ENCODE measurements at places on chromosomes 3 and 15.
A peak's percentile ranks its signal among the peaks of the same experiment; 100 is the strongest.

GRCh38 chr15:79004336-79004735 is 59.5 kb upstream of the CTSH start:
- DNase-seq: peak; percentile 71

GRCh38 chr3:42014458-42014920 is 52.6 kb upstream of the ULK4 start:
- DNase-seq: peak; percentile 36

GRCh38 chr3:149319750-149320149 is 13.7 kb downstream of the TM4SF18 start:
- peak; percentile 17 for DNase-seq

DNA sequence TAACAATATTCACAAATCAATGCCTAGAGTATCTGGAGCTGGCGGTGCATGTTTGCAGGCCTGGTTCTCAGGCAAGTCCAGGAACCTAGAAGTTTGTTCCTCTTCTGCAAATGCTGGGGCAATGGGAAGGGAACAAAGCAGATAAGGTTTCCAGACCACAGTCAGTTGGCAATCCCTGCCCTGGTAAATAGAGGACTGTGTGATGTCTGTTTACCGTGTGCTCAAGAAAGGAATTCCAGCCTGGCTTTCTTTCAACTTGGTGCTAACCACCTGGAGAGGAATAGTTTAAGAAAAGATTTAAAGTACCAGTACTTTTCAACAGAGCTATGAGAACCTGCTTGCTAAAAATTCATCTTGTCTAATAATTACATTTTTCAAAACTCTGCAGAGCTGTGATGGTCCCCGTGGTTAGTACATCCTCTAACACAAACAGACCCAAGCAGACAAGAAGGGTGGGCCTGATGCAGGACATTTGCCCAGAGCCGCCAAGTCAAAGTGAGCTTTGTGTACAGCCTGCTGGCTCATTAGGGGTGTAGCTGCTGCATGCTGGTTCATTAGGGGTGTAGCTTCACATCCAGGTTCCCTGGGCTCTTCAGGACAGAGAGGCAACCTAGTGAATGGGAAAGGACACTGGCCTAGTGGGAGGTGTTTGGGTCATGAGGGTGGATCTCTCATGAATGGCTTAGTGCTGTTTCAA is 220.5 kb downstream of the SQOR start:
- peak; percentile 2 for DNase-seq

DNA sequence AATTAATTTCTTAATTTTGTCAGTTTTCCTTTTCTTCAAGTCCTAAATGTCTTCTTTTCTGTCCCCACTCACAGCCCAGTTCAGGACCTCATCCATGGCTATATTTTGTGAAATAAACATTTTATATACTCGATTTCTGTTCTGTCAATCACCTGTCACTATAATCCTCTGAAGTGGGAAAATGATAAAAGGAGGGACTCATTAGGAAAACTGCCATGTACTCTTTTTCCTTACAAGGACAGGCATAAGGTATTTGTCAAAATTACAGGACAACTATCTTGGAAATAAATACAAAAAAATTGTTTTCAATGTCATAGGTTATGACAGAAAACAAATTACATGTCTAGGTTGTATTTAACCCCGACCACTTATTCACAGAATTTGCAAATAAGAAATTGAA is 240.1 kb upstream of the CBLB start:
- DNase-seq: no peak

DNA sequence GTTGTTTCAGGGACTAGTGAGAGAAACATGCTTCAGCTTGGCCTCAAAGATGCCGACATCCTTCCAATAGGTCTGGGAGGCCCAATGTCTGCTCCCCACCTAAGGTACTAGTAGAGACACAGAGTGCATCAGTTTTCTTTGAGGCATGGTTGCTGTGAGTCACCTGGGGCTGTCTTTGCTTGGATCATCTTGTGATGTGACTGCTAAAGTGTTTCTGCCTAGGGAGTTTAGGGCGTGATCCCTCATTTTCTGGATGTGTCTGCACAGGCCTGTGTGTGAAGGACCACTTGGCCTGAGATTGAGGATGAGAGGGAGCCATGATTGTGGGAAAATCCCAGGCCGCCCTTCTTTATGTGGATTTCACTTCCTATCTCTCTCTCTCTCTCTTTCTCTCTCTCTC is 4.8 kb downstream of the GASK1A start:
- DNase-seq: no peak

DNA sequence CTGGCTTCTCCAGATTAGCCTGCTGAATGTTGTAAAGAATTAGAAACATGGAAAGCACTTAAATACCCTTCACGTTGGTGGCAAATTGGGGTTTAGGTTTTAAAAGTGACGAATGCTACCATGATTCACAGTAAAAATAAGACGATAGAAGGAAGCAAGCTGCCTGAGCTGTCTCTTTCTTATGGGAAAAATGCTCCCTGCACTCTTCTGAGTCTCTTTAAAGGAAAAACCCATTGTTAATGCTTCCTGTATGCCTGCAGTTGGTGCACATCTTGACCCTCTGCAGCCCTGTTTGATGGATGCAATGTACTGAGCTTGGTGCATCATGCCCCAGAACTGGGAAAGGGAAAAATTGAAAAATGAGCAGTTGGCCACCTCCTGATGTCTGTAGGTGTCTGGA is 258.6 kb upstream of the RASGRP1 start:
- no peak for DNase-seq

DNA sequence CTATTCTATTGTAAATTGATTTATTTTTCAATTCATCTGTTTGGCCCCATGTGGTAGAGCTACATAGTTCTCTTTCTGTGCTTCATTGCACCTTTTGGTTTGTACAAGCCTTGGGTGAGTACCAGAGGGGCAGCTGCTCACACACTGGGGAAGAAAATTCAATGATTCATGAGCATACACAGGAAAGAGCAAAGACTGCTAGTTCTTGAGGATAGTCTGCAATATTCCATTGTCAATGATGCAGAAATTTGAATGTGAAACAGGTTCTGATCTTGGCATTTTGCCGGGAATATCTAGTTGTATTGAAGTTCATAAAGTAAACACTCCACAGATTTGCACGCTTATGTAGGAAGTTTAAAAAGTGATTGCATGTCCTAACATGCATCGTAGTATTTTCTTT is 304.6 kb downstream of the NAALADL2 start:
- no peak for DNase-seq

DNA sequence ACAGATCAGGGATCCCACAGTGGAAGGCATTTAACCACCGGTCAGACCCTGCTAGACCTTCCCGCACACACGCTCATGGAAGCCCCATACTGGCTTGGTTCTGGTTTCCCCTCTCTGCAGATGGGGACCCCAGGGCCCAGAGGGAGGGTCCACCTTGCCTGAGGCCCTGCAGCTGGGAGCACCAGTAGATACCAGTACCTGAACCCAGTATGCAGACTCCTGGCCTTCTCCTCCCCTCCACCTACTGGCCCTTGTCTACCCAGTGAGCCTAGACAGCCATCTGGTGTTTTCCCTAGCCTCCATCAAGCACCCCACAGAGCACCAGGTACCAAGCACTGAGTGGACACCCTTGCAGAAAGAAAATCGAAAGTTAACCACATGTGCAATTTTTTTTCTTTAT is 65.1 kb downstream of the MEGF11 start:
- no peak for DNase-seq

GRCh38 chr15:42163947-42164550 is 7.6 kb upstream of the PLA2G4F start:
- DNase-seq: no peak

DNA sequence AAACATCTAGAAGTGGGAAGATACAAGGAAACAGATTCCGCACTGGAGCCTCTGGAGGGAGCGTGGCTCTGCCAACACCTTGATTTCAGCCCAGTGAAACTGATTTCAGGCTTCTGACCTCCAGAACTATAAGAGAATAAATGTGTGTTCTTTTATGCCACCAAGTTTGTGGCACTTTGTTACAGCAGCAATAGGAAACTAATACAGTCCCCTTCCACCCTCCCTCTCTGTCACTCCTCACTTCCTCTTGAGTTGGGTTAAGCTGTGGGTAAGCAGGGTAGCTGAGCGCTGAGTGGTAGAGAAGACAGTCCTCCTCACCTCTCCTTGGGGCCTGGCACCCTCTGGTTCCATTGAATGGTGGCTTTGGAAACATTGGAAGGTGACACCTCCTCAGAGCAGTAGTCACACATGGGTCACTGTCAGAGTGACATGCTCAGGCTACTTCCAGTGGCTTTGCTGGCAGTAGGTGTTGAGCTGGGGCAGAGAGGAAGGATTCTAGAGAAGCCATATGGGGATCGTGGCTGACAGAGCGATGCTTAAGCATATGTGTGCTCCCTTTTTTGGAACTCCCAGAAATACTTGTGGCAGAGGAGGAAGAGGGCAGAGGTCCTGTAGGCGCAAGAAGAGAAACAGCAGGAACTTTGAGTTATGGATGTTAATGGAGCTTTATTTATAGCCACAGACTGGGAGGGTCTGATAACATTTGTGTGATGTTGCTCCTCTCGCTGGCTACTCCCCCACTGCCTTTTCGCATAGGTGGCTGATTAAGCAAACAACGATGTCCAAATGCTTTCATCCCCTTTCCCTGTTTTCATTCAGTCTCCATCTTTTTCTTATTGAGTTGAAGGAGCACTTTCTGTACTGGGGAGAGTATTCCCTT is 14.8 kb upstream of the HCN4 start:
- DNase-seq: no peak
